ENCODE measurements at places on chromosomes 16 and 17.

DNA sequence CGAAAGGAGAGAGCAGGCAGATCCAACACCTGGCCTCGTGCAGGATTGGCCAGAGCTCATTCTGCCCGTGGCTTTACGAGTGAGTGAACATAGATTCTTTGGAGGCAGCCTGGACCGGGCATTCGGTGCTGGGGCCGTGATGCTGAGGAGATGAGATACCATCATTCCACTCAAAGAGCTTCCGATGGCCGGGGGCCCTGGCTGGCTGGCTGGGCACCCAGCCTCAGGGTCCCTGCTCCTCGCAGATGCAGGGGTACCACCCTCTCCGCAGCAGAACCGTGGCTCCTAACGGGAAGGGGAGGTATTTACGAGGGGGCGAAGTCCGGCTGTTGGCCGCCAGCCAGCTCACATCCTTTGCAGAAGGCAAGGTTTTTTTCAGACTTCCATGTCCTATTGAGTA lies 66.1 kb upstream of the FOXF1 start:
- no peak for DNase-seq

DNA sequence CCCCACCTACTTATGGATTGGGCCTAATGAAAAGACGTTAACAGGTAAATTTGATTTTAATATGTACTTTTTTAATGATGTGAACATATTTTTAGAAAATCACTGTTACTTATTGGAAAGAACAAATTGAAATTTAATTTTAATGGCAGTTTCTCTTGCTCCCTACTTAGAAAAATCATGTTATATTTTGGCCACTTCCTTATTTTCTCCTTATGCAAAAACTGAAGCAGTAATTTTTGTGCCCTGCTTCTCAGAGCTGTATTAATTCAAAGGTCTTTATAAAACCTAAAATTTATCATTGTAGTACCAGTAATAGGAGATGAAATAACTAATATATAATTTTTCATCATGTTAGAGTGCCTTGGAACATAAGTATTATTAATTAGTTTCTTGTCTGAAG lies 2.8 kb downstream of the ZPBP2 start:
- no peak for DNase-seq

DNA sequence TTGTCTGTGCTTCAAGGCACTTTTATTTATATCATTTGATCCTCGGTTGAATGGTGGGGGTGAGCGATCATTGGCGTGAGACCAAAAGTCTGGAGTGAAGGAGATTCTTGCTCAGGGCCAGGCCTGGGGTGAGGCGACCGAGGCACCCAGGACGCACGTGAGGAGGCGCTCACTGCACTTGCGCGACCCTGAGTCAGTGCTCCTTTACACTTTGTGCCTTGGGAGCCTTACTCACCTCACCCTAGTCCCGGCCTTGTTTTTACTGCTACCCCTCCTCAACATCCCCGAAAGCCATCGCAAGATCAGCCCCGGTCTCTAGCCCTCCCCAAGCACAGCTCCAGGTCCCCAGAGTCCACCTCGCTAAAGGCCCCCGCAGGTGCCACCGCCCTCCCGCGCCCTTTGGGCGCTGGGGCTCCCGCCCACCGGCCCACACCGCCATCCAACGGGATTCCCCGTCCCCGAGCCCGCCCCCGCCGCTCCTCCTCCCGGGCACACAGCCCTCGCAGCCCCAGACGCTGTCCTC lies 496 bp downstream of the EZH1 start:
- DNase-seq = peak; percentile 67

DNA sequence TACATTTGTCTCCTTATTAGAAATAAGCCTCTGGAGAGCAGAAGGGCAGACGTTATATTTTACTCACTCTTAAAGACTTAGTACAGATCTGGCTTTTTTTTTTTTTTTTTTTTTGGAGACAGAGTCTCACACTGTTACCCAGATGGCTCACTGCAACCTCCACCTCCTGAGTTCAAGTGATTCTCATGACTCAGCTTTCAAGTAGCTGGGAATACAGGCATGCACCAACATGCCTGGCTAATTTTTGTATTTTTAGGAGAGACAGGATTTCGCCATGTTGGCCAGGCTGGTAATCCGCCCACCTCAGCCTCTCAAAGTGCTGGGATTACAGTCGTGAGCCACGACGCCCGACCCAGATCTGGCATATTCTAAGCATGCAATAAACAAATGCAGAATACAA lies 36.4 kb upstream of the TMEM97 start:
- no peak for DNase-seq

DNA sequence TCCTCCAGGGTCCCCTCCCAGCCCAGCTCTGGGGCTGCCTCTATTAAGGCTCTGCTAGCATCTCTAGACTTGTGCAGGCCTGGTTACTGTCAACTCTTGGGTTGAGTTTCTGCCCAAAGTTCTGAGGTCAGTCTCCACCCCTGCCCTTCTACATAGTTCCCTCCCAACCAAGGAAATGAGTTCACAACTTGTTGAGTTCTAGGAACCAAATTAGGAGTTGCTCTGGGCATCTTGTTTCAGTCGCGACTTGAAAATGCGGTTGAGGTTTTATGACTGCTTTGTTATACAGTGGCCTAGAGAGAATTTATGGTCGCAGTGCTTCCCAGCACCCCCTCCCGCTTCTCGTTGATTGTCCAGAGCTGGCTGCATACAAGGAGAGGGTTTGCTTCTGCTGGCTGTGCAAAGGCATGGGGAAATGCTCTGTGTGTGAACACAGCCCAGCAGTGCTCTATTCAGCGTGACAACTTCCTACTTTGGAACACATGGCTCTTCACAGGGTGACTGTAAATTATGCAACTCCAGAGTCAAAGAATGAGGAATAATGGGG lies 20.2 kb downstream of the GNAO1 start:
- DNase-seq = no peak
